ENCODE measurements at places on chromosomes 12 and 14.

GRCh38 chr12:23950210-23950774 is 822 bp upstream of the SOX5 start:
- DNase-seq: no peak

- no peak for DNase-seq
Measured at GRCh38 chr14:93972618-93973205, 3.7 kb downstream of the ASB2 start.

DNA sequence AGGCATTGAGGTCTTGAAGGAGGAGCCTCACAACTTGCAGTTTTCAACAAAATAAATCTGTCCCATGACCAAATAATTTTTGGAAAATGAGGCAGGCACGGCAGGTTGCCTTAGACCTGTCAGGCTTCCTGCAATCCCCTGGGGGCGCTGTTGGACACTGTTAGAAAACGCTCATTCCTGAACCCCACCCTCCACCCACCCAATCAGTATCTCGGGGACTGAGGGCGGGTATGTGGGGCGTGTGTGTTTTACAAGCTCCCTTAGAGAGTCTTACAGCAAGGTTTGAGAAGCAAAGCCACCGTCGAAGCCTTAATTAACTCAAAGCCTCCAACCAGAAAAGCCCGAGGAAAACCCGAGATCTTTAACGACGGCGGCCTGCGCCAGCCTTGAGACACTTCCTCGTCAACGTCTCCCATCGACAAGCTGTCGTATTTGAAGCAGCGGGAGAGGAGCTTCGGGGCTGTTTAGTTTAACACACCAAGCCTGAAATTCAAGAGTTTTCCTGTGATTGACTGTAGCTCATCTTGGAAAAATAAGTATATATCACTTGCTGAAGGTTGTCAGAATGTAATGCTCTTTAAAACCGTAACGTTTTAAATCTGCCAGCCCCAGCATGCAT is 123.0 kb downstream of the GLT1D1 start:
- DNase-seq: peak; percentile 49

DNA sequence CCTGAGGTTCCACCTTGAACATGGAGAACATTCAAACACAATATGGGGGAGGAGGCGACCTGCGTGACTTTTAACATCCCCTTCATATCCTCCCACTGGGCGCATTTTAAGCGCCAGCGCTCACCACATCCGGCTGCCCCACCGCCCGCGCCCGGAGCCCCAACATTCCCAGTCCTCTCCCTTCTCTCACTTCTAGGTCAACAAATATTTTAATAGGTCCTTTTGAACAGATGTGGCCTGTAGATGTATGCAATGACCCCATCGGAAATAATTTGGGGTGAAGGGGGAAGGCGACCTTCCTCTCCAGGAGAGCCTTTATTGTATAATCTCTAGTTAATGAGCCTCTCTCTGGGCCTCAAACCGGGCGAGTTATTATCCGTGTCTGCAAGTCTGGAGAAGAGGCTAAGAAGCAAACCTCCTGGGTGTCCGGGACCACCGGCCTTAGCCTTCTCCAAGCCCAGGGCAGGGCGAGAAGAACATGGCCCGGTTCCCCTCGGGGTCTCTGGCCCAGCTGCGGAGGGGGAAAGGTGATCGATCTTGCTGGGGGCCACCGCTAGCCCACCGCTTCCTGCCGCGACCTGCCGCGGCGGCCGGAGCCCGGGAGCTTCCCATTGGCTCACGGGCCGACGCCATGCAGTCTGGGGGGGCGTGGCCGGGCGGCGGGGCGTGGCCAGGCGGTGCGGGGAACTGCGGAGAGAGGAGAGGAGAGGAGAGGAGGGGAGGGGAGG is 83.2 kb upstream of the HMGA2 start:
- peak; percentile 93 for DNase-seq

DNA sequence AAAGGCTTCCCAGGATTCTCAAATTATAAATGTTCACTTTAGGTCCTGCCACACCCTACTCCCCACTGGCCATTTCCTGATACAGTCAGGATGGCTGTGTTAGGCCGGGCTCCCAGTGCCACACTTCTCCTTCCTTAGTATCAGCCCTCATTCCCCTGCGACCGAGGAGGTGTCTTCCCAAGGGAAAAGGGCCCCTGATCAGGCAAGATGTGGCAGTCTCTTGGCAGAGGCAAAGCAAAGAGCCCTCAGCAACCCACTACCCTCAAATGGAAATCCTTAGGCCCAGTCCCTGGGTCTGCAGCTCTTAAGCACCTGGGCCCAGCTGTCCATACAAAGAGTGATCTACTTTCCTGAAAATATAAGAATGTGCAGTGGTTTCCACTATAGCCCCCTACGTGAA is 96.5 kb upstream of the VASH1 start:
- no peak for DNase-seq

All from hematopoietic multipotent progenitor cell treated with erythropoietin and hydrocortisone succinate and interleukin-3 and kit ligand, for 4 days (in vitro differentiated cells).